Stimulated activated naive CD4-positive, alpha-beta T cell (primary cell): ENCODE measurements at places on chromosomes 5 and 9.

DNA sequence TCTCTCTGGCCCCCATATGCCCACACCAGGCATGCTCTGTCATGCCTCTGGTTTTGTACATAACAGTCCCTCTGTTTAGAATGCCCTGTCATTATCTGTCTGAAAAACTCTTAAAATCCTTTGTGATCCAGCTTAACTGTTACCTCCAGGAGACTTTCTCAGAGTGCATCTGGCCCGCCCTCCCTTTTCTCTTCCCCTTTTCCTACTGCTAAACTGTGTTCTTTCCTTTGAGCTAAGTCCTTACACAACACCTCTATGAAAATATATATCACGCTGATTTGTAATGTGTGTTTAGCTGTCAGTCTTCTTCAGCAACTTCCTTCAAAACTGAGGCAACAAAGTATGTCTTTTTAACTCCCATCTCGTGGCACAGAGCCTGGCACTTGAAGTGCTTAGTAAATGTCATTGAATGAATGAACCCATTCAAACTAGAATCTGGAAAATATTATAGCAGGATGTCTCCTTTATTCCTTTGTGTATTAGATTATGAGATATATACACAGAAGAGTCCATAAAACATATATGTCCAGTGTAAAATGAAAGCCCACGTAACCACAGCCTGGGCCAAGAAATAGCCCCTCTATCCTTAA is 166.2 kb upstream of the KLF9 start:
- DNase-seq = no peak

DNA sequence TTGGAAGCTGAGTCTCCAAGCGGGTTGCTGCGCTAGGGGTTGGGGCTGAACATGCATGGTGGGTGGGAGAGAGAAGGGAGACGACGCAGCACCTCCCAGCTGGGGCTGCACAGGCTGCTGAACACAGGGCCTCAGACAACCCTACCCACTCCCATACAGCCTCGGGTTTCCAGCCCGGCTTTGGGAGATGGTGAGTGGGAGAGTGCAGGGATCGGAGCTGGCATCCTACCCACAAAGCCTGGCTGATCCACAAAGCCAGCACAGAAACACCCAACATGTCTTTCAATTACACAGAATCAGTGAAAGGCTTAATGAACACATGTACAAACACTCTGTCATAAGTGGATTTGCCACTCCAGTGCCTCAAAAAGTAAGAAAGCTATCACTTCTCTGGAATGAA is 64.8 kb downstream of the NSG2 start:
- DNase-seq = no peak

DNA sequence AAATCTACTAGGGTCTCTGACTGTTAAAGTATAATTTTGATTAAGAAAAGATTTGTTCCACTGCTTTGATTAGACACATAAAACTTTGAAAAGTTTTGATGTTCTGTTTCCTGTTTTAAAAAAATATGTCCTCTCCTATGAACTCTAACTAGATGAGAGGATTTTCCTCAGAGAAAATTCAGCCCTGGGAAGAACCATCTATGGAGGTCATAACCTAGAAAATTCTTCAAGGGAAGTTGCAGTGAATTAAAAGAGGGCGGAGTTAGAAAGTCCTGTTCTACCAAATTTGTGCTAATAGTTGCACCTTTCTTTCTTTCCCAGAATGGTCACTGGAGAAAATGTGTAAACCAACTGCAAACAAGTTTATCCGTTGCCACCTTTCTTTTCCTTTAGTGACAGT is 27.7 kb downstream of the PIK3R1 start:
- no peak for DNase-seq

- DNase-seq = no peak
Observed at GRCh38 chr9:2709645-2710101, 7.6 kb upstream of the KCNV2 start.

GRCh38 chr9:135575995-135576631 is 14.6 kb downstream of the PAEP start:
- DNase-seq = no peak

DNA sequence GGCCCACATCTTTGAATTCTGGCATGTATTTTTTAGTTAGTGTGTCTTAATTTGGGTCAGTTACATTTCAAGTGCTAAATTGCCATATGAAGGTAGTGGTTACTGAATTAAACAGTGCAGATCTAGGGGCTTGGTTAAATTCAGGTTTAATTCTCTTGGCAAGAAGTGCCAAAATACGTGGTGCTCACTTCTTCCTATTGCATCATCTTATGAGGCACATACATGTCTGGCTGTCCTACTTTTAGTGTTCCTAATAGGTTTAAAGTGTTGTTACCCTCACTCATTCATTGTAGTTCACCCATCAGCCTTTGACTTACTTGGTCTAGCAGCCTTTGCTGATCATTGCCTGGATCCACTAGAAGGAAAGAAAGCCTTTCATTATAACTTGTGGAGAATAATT is 59.5 kb downstream of the RPS6 start:
- DNase-seq = no peak

DNA sequence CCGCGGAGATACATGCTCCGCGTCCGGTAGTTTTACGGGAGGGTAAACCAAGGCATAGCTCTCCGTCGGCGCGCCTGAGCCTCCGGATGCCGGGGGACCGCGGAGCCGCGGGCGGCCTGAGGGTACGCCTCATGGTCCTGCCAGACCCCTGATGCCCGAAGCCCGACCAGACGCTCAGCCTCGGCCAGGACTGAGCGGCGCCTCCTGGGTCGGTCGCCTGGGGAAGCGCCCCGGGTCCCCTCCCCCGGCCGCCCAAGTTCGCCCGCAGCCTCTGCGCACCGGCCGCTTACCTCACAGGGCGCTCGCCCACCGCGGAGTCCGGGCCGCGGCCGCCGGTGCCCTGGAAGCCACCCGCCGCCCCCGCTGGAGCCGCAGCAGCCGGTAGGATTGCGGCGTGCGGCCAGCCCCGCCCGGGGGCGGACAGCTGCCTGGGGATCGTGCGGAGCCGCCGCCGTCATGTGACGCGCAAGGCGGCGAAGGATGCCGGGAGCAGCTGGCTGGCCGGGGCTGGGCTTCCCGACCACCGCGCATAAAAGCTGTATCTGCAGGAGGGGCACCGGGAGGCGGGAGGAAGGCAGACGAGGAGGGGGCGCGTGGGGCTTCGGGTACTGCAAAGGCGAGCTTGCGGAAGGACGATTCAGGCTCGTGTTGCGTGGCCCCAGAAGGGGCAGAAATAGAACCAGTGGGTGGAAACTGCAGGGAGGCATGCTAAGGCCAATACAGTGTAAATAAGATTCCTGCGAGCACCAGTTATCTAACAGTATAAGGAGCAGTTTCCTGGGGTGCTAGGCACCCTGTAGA is at the start of gene FBXO10:
FBXO10 (minus strand) TSS at position 460 of the 801 bp plus-strand sequence. CDS start 34,612 bp downstream, outside the sequence.
- peak; percentile 9 for DNase-seq

- DNase-seq = no peak
Observed at GRCh38 chr9:87451149-87451548, 46.5 kb upstream of the DAPK1 start.

DNA sequence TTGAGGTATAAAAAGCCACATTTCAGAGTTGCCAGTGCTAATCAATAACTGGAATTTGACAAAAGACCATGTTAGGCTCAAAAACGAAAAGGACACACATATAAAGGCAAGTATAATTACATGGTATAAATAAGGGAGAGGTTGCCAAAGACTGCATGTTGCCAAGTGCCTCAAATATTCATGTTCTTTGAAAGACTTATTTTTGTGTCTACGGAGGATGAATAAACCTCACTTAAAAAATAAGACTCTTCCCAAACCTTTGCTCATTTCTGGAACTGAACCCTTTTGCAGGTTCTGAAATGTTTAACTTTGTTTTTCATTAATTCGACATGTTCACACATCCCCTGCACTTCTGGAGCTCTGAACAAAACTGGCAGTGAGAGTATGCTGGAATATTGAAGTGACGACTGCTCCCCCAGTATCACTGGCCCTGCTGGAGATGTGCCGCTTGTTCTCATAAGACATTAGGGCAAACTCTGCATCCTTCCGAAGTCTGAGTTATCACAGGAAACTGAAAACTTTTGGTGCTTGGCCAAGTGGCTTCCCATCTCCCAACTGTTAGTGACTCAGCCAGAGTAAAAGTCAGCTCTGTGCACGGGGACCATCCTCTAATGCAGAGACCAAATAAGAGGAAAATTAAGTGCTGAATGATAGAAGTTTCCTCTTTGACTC is 336.8 kb downstream of the GLIS3 start:
- DNase-seq = no peak

DNA sequence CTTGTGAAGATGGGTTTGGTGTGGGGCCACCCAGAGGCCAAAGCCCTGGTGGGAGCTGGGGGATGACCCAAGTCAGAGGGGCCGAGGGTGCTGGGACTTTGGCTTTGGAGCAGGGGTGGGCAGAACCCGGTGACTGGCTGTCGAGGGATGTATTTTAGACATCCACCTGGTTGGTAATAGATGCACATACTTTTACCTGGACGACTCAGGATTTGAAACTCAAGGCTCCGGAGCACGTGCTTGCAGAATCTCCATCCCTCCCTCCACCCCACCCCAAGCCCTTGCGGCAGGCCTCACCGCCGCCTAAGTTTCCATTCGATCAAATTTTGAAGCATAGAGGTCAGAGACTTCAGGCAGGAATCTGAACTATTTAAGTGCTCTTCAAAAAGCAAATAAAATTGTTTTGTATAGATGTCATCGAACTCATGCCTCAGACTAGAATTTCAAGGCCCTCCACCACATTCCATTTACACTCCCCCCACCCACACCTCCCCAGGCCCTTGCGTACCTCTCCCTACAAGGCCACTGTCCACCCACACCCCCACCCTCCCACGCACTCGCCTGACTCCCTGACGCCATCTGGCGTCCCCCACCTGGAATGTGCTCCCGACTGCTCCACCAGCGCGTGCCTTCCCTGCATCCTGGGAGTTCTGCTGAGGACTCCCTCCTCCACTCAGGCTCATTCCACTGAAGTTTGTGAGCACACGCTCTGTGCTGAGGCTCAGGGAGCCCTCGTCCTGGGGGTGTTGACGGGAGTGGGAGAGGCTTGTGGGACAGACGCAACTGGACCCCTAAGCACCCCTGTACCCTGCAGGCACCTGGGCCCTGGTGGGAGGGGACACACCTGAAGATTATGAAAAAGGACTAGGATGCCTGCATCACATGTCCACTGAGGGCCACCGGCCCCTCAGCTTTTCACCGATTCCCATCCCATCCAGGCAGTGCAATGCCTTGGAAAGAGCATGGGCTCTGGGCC is 56.4 kb upstream of the RPL26L1 start:
- no peak for DNase-seq

DNA sequence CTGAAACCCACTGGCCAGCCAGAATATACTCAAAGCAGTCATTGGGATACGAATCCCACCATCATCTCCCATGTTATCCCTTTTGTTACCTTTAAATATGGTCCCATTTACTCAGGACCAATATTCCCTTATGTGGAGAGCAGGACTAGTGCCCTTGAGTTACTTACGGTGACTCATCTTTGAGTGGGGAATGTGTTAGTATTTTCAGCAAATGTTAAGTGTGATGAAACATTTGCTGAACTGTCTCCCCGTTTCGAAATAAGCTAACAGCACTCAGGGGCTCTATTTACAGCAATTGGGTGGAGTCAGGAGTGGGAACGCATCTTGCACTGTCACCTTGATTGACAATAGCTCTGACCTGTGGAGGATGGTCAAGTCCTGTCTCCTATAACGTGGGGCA is 67.4 kb downstream of the CTSL start:
- no peak for DNase-seq

GRCh38 chr5:148970228-148970627 is 92.6 kb downstream of the SH3TC2 start:
- no peak for DNase-seq

- no peak for DNase-seq
Observed at GRCh38 chr9:127345566-127345965, 51.4 kb upstream of the SLC2A8 start.

GRCh38 chr9:104682642-104683041 is 11.7 kb upstream of the OR13D1 start:
- DNase-seq = no peak

DNA sequence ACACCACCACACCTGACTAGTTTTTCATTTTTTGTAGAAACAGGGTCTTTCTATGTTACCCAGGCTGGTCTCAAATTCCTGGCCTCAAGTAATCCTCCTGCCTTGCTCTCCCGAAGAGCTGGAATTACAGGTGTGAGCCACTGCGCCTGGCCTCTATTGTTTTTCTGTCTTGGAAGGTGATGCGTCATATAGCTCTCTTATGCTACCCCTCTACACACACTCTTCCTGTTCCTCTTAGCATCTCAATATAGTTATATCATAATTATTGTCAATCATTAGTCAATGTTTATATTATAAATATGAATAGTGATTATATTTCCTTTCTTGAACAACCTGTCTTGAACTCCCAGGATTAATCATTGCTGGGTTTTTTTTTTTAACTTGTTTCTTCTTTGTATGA is 7.3 kb downstream of the PKD2L2 start:
- DNase-seq = no peak

DNA sequence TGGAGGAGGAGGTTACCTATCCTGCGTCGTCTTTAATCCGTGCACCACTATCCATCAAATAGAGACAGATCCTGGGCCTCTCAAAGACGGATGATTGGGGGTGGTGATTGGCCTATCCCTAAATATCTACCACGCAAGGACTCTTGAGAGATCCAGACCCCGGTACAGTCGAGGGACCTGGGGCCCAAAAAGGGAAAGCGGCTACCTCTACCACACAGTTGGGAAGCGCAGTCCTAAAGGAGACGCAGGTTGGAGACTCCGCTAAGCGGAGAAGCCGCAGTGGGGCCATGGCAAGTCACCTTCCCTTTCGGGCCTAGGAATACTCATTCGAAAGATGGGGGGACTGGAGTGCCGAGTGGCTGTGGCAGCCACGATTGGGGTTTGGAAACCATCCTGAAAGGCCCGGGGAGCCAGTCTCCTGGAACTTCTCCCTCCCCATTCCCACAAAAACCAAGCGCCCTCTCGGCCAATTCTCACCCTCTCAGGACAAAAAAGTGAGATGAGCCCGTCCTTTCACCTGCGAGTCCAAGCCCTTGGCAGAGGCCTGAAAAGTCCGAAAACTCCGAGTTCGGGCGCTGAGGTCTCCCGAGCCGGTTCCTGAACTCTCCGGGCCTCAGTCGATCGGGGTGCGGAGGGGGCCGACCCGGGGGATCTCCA is 499 bp upstream of the FOXE1 start:
- DNase-seq = no peak

GRCh38 chr5:173204185-173204979 is 30.6 kb downstream of the NKX2-5 start:
- no peak for DNase-seq

GRCh38 chr9:7234144-7234543 is 476.4 kb downstream of the KDM4C start:
- DNase-seq = no peak

DNA sequence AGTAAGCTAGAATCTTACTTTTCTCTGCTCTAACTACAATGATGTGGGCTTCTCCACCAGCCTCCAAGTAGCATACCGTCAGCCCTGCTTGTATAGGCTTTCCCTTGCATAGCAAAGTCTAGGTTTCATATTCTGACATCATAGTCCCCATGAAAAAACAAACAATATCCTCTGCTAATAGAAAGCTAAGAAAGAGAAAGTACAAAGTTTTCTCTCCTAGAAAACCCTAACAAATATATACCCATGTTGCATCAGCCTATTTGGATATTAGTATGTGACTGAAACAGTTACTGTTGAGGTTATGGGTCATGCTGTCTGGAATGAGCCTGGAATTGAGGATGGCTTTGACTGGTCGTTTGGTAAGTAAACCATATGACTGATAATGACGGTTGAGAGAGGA is 1696.0 kb downstream of the MAT2B start:
- no peak for DNase-seq

- no peak for DNase-seq
Observed at GRCh38 chr9:69955536-69956355, 87.9 kb upstream of the MAMDC2 start.

- DNase-seq = no peak
Observed at GRCh38 chr5:131496400-131496713, 138.7 kb downstream of the RAPGEF6 start.

GRCh38 chr9:77588271-77588937 is 59.7 kb downstream of the GNA14 start:
- DNase-seq = no peak
